ENCODE measurements at places on chromosomes 12 and 14.

- DNase-seq = no peak
These were observed 89.7 kb downstream of the ASCL4 start for GRCh38 chr12:107864235-107864634.

DNA sequence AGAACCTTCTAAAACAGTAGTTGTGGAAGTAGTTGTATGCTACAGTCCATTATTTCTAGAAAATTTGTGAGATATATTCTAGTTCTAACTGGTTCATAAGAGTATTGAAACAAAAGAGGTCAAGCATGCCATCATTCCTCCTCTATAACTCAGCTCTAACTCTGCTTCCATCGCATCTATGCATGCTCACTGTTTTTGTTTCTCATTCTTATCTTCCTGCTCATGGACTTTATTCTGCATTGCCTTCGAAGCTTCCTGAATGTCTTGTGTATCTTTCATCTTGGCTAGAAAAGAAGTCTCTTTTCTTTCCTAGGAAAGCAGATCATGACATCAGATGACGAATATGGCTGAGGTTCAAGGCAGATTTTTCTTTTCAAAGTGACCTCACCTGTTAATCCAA is 402 bp downstream of the LMNTD1 start:
- DNase-seq = no peak

GRCh38 chr14:95956601-95957460 is 80.2 kb downstream of the TUNAR start:
- DNase-seq = no peak

DNA sequence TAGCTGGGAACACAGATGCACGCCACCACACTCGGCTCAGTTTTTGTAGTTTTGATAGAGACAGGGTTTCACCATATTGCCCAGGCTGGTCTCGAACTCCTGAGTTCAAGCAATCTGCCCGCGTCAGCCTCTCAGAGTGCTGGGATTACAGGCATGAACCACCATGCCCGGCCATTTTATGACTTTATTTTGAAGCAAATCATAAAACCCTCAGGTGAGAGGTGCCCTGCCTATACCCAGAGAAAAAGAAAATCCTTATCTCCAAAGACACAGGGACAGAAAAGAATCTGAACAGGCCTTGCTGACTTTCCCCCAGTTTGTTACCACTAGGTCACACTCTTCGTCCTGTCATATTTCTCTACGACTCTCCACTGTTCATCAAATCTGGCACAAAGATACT is 48.8 kb downstream of the DAO start:
- DNase-seq = no peak

DNA sequence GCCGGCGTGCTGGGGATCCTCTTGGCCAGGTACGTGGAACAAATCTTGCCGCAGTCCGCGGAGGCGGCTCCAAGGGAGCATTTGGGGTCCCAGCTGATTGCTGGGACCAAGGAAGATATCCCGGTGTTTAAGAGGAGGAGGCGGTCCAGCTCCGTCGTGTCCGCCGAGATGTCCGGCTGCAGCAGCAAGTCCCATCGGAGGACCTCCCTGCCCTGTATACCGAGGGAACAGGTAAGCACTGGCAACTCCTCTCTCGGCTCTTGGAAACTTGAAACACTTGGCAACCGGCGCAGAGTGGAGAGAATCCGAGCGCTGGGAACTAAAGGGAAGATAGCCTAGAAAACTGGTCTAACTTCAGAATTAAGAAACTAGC is 1.7 kb downstream of the PDE3A start:
- no peak for DNase-seq

- DNase-seq = no peak
These were observed 11.5 kb downstream of the ARHGEF40 start for GRCh38 chr14:21081521-21082142.

GRCh38 chr14:92510972-92511371 is 2.6 kb upstream of the RIN3 start:
- DNase-seq = no peak

GRCh38 chr12:97601934-97602720 is 139.5 kb downstream of the RMST start:
- DNase-seq = no peak

DNA sequence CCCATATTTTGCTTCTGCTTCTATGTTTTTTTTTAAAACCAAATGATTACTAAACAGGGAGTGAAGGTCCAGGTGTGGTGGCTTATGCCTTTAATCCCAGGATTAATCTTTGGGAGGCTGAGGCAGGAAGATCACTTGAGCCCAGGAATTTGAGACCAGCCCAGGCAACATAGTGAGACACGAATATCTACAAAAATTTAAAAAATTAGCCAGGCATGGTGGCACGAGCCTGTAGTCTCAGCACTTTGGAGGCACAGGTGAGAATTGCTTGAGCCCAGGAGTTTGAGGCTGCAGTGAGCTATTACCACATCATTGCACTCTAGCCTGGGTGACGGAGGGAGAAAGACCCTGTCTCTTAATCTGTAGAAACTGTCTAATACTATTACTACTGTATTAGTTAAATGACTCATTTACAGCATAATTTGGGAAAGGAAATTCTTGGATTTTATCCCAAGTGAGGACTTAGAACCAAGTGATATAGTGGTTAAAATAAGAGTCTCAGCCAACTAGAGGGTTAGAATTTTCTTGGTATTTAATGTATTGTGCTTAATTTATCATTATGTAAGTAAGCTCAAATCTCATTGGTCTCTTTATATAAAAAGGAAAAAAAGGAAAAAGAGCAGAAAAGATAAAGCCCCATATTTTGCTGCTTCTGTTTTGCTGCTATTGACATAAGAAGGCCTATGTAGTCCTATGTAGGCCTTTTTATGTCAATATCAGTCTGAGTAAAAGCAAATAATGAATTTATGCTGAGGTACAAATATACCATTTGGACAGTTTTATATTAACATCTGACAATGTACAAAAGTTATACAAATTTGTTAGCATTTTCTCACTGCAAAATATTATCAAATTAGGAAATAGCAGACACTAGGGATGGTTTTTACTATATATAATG is 163.4 kb downstream of the RAD51B start:
- DNase-seq = no peak

- no peak for DNase-seq
These were observed 6.7 kb upstream of the CD163L1 start for GRCh38 chr12:7450667-7451066.

GRCh38 chr12:30996752-30997151 is 70.2 kb downstream of the TSPAN11 start:
- DNase-seq = no peak

GRCh38 chr12:107543416-107543815 is 142.2 kb upstream of the PWP1 start:
- DNase-seq = no peak

DNA sequence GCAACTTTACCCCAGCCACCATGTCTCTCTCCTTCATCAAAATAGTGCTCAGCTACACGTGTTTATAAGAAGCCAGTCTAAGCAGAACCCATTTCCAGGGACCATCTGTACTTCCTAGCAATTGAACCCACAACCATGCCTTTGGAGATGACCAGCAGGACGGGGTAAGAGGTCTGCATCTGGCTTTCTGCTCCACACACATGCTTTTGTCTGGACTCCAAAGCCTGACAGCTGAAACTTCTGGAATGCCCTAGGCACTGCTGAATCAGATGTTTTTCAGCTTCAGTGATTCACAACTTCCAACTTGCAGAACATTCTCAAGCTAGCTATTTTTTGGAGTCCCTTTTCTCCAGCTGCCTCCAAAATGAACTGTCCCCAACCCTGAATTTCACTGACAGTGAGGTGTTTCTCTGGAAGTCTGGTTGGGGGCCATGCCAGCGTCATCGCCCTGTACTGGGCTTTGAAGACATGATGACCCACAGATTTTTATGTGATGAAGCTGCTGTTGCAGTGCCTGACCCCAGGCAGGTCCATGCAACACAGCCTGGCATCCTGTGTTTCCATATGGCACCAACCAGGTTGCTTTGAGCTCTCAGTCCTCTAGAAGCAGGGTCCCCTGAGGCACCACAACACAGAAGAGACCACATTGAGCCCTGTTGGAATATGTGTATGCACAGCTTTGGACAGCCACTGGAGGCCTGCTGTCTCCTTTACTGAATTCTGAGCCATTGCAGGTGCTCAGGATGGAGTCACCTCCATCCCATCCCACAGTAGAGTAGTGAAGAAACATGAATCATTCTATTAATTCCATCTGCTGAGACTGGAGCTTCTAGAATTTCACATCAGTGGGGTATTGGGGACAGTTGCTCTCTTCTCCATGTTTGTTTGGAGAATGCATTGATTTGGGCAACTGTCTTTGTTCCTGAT is 80.2 kb downstream of the NUAK1 start:
- no peak for DNase-seq

DNA sequence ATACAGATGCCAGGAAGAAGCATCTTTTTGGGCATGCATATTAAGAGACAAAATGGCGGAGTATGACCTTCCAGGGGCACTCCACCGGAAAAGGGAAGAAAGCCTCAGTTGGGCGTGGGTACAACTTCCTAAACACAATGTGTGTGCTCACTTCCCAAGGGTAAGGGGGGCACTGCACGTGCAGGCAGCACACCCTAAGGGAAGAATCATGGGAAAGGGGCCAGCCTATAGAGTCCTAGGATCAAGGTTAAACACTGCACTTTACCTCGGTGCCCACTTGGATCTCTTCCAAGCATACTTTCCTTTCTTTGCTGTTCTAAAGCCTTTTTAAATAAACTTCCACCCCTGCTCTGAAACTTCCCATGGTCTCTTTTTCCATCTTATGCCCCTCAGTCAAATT is 14.8 kb downstream of the OR6J1 start:
- no peak for DNase-seq

DNA sequence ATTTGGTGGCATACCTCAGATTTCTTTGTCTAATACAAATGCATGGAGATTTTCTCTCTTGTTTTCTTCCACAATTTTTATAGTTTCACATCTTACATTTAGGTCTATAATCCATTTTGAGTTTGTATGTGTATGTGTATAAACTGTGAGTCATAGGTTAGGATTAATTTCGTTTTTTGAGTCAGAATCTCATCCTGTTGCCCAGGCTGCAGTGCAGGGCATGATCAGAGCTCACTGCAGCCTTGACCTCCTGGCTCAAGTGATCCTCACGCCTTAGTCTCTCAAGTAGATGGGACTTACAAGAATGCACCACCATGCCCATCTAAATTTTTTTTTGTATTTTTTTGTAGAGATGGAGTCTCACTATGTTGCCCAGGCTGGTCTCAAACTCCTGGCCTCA is 71.6 kb downstream of the OTOGL start:
- DNase-seq = no peak

DNA sequence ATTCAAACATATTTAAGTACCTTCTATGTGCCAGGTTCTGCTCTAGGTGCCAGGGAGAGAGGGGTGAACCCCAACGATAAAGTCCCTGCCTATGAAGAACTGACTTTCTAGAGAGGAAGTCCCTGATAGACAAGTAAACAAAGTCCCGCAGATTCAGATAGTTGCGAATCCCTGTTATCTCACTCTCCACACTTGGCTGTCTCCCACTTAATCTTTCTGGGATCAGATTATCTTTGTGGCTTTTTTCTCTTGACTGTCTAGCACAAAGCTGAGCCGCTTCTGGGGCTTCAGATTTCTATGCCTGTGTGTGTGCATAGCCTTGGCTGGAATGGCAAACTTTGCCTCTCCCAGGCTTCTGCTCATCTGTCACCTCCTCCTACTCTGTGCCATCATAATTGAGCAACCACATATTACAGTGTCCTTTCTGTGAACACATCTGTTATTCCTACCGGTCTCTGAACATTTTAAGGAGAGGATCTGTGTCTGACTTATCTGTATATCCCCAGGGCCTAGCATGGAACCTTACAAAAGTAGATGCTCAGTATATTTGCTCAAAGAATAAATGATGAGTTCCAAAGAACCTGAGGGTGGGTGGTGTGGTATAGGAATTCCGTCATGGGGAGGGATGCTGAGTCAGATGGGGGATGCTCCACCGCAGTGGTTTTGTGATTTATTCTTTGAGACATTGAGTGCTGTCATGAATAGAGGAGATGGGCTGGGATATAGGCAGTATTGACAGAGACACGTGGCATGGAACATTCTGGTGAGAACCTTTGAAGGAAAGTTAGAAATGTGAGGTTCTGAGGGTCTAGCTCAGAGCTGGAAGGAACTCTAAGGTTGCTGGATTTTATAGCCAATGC is 28.5 kb downstream of the RGS6 start:
- no peak for DNase-seq

DNA sequence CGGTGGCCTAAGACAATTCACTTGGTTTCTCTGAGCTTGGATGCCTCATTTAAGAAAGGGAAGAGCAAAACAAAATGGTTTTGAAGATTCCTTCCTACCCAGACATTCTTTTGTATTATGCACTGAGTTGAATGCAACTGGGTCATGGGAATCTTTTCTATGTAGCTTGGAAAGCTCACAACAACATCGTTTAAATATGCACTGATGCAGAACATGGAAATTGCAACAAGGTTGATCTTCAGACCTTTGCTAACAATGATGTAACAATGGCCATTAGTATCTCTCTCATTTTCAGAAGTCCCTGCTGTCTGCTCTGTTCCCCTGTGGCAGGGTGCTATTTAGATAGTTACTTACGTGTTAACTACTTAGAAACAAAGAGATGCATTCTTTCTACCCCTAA is 30.1 kb upstream of the IGF1 start:
- no peak for DNase-seq

GRCh38 chr12:119341020-119341419 is 6.5 kb downstream of the CCDC60 start:
- no peak for DNase-seq

DNA sequence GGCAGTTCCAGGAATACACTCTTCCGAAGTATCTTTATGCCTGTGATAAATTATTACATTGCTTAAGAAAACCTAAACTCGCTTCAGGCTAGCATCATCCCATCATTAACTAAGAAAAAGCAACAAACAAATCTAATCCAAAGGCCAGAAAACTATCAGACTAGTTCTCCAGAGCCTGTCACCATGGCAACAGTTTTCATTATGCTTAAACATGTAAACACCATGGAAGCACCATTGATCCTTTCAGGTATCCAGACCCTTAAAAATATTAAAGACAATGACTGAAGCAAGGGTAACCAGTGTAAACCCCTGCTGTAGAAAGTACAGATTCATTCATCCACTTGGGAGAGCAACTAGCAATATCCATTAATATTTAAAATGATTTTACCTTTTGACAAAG is 9.8 kb downstream of the DAD1 start:
- no peak for DNase-seq

DNA sequence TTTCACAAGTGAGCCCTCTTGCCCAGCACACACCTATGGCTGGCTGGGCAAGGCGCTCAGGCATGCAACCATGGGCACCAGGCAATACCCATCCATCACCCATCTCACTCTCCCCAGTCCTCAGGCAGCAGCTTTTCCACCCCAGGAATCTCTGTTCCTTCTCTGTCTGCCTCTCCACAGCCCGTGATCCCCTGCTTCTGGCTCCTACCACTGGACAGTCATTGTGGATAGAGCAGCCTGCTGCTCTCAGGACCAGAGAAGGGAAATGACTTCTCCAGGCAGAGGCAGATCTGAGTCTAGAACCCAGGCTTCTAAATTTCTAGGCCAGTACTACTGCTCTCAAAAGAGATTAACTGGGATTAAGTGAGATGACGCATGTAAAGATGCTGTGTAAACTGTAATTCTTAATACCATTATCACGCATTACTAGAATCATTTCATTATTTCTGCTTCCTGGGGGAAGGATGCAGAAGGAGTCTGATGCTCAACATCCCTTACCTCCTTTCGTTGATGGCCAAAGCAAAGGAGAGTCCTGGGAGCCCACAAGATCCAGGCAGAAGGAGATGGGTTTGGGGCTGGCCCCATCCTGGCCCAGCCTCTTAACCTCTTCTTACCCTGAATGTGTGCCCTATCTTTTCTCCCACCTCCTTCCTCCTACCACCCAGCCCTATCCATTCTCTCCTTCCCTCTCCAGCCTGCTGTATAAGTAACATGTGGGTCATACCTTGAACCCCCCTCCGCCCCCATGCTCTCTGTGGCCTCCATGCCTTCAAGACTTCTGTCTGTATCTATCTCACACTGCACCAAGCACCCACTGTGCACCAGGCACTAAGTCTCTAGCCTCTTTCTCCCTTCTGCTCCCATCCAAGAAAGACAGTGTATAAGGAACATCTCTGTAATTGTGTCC is 4.8 kb upstream of the AQP5 start:
- no peak for DNase-seq

Data from AML-193 (cell line).